ENCODE measurements at places on chromosomes 3 and 15.

DNA sequence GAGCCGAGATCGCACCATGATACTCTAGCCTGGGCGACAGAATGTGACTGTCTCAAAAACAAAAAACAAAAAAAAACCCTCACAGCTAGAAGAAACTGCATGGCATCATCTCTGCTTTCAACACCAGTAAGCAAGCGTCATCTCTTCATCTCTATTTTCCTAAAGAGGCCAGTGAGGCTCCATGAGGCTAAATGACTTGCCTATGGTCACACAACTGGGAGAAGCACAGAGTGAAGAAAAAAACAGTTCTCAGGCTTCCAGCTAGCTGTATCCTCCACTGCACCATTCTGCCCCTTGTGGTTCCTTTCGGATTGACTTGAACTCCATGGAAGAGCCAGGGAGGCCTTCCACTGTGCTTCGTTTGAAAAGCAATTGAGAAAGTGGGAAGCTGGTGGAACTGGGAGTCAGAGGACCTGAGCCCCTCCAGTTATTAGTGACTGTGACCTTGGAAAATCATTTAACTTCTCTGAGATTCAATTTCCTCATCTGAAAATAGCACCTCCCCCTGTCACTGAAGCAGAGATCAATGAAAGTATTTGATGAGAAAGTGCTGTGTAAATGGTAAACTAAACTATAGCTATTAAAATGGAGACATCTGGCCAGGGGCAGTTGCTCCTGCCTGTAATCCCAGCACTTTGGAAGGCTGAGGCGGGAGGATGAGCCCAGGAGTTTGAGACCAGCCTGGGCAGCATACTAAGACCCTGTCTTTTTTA is 32.1 kb upstream of the DENND4A start:
- H3K4me1 ChIP-seq = no peaks in the 10 kb centered on the region
- no peak overlapping the region for H3K27ac ChIP-seq
- H3K27me3 ChIP-seq = no peaks in the 10 kb centered on the region
- no peak overlapping the region for H3K4me3 ChIP-seq

- H3K4me1 ChIP-seq = no peaks in the 10 kb centered on the region
- no peaks in the 10 kb centered on the region for H3K36me3 ChIP-seq
- DNase-seq = no peak
Measured at GRCh38 chr3:181383760-181384159, 328.0 kb upstream of the SOX2 start.

GRCh38 chr3:87088993-87089841 is 98.3 kb upstream of the VGLL3 start:
- no peaks in the 10 kb centered on the region for H3K36me3 ChIP-seq
- H3K27ac ChIP-seq = peak overlapping the region; percentile 90
- DNase-seq = peak; percentile 71
- H3K4me1 ChIP-seq = no peaks in the 10 kb centered on the region
- H3K27me3 ChIP-seq = no peaks in the 10 kb centered on the region

DNA sequence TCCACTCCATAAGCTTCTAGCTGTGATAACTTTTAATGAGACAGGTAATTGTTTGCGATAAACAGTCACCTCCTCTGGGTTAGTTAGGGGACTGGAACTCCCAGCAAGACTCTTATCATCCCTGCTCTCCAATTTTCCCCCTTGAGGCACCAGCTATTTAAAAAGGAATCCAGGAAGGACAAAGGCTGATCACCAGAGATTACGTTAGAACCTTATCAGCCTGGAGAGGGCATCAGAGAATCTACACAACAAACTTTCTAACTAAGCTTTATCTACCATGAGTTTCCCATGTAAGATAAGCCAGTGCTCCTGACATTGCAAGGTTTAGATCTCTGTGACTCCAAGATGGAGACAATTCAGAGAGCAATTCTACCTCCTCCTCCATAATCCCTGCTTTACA is 31.3 kb downstream of the GPR176 start:
- no peak for DNase-seq
- no peak overlapping the region for H3K27ac ChIP-seq
- no peak overlapping the region for H3K4me3 ChIP-seq
- H3K27me3 ChIP-seq = no peaks in the 10 kb centered on the region
- no peaks in the 10 kb centered on the region for H3K4me1 ChIP-seq
- H3K36me3 ChIP-seq = no peaks in the 10 kb centered on the region

- no peak overlapping the region for H3K27ac ChIP-seq
- no peak for DNase-seq
- no peaks in the 10 kb centered on the region for H3K4me1 ChIP-seq
Measured at GRCh38 chr3:19972054-19972453, 25.2 kb downstream of the RAB5A start.

DNA sequence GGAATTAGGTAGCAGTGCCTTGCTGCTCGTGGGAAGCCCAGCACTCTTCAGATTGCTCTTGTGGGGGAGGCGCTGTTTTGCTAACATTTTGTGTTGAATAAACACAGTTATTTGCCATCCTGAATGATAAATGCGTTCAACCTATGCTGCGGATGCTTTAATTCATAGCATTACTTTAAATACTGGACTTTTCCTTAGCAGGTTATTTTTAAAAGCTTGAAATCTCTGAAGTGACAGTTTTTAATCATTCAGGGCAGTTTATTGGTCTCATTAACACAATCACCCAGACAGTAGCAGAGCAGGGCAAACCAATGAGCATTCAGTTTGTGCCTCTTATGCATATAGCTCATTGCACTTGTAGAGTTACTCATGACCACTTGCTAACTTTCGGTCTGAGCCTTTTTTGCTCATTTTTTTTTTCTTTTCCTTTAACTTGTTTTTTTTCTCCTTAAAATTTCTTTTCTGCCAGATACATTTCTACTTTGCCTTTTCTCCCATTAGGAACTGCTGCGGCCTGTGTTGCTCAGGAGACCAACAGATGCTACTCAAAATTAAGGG is 5.2 kb downstream of the CACNA2D3 start:
- H3K27ac ChIP-seq = no peak overlapping the region
- H3K36me3 ChIP-seq = no peaks in the 10 kb centered on the region
- no peaks in the 10 kb centered on the region for H3K4me1 ChIP-seq

DNA sequence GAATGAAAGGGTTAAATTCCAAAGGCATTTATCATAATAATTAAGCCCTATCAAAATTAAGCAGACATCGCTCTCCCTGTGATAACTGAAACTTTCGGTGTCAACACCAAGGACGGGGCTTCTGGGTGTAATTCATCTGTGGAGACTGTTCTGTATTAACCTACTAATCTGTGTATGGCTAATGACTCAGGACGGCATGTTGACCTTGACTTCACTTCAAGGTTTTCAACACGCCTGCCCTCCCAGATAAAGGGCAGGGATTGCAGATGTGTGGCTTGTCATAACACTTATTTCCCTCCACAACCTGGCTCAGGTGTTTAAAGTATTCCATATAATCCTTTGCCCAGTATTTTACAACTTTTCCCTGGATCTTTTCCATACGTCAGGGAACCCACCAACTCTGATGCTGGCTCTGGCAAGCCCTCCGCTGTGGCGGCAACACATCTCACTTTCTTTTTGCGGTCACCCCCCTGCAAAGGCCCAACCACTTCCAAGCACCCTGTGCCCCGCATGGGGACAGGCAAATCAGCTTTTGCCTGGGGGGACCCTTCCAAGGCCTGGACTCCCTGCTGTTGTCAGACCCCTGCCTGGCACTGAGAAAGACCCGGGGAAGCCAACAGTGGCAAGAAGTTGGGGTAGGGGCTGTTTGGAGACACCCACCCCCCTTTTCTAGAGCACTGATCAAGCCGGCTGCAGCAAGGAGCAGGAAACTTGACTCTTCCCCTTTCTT is 93.2 kb upstream of the MEF2A start:
- no peaks in the 10 kb centered on the region for H3K27me3 ChIP-seq
- H3K27ac ChIP-seq = no peak overlapping the region
- no peaks in the 10 kb centered on the region for H3K36me3 ChIP-seq

GRCh38 chr15:80778964-80779657 is at the start of gene CEMIP:
CEMIP (plus strand) TSS chr15:80779370; CDS start chr15:80873880, 94,510 bp downstream.
- H3K4me3 ChIP-seq = peak within 1 kb of the TSS; percentile 31
- H3K27ac ChIP-seq = no peak within 1 kb of the TSS
- H3K36me3 ChIP-seq = no peaks in the 10 kb centered on the region
- H3K27me3 ChIP-seq = no peaks in the 10 kb centered on the region
- peak; percentile 22 for DNase-seq

DNA sequence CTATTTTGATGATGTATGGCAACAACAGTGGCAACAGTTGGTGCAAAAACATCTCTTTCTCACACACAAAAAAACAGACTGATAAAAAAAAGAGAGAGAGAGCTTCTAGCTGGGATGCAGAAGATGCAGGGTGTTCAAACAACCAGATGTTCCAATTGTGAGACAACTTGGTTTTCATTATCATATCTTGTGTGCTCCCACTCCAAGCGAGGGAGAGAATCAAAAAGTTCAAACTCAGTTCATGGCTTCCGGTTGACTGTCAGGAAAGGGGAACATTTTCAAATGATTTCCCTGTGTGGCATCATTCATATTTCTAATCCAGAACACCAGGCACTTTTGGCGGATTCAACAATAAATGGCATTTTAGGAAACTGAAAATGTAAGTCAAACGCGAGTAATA is 72.1 kb downstream of the RSL24D1 start:
- H3K4me1 ChIP-seq = no peaks in the 10 kb centered on the region
- H3K36me3 ChIP-seq = no peaks in the 10 kb centered on the region
- no peak for DNase-seq
- H3K27me3 ChIP-seq = no peaks in the 10 kb centered on the region
- no peak overlapping the region for H3K4me3 ChIP-seq

DNA sequence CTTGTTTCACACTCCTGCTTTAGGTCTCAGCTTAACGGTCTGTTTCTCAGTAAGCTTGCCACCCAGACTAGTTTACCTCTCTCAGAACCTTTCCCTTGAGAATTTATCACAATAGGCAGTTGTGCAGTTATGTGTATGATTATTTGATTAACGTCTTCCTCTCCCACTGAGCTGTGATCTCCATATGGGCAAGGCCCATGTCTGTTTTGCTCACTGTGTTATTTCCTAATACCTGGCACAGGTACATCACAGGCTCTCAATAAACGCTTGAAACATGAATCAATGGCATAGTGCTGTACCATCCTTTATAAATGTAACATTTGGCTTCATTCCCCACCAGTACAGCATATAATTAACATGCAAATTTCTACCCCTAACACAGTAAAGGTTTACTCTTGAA is 29.1 kb upstream of the RARRES1 start:
- no peaks in the 10 kb centered on the region for H3K36me3 ChIP-seq
- H3K4me3 ChIP-seq = no peak overlapping the region
- no peaks in the 10 kb centered on the region for H3K27me3 ChIP-seq
- no peak for DNase-seq

- no peak for DNase-seq
- H3K27me3 ChIP-seq = no peaks in the 10 kb centered on the region
- H3K27ac ChIP-seq = no peak overlapping the region
- H3K36me3 ChIP-seq = no peaks in the 10 kb centered on the region
Measured at GRCh38 chr3:151350656-151351055, 21.3 kb upstream of the P2RY13 start.

GRCh38 chr3:117160176-117160575 is 450.6 kb downstream of the TUSC7 start:
- H3K27ac ChIP-seq = no peak overlapping the region
- no peaks in the 10 kb centered on the region for H3K27me3 ChIP-seq
- H3K36me3 ChIP-seq = no peaks in the 10 kb centered on the region
- no peaks in the 10 kb centered on the region for H3K4me1 ChIP-seq
- H3K4me3 ChIP-seq = no peak overlapping the region

DNA sequence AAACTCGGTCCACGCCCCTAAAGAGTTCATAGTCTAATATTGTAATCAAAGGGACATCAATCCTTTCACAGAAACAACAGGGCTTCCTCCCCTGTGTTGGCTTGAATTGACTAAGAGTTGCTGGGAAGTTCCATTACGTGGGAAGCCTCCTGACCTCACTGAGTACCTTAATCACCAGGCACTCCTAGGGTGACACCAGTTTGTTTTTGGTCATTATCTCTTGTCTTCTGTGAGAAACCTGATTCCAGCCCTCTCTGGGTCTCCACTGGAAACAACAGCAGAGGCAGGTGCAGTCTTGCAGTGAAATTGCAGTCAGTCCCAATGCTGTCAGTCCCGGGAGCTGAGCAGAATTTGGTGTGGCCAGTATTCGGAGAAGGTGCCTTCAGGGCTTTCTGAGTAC is 55.4 kb downstream of the BOC start:
- no peak overlapping the region for H3K4me3 ChIP-seq
- no peaks in the 10 kb centered on the region for H3K4me1 ChIP-seq
- no peaks in the 10 kb centered on the region for H3K36me3 ChIP-seq
- H3K27me3 ChIP-seq = no peaks in the 10 kb centered on the region
- no peak for DNase-seq
- peak overlapping the region; percentile 55 for H3K27ac ChIP-seq

GRCh38 chr15:89068325-89068784 is 19.9 kb upstream of the ABHD2 start:
- no peak overlapping the region for H3K27ac ChIP-seq
- no peaks in the 10 kb centered on the region for H3K4me1 ChIP-seq
- no peak overlapping the region for H3K4me3 ChIP-seq
- DNase-seq = peak; percentile 49
- no peaks in the 10 kb centered on the region for H3K27me3 ChIP-seq
- no peaks in the 10 kb centered on the region for H3K36me3 ChIP-seq

- no peak for DNase-seq
- no peaks in the 10 kb centered on the region for H3K36me3 ChIP-seq
- no peaks in the 10 kb centered on the region for H3K27me3 ChIP-seq
- H3K4me3 ChIP-seq = no peak overlapping the region
Measured at GRCh38 chr15:57286446-57287122, 89.7 kb upstream of the CGNL1 start.

GRCh38 chr3:177150970-177151627 is 46.2 kb downstream of the TBL1XR1 start:
- H3K4me3 ChIP-seq = no peak overlapping the region
- DNase-seq = no peak
- H3K27ac ChIP-seq = no peak overlapping the region
- no peaks in the 10 kb centered on the region for H3K27me3 ChIP-seq
- H3K36me3 ChIP-seq = no peaks in the 10 kb centered on the region

- no peak overlapping the region for H3K4me3 ChIP-seq
- peak overlapping the region; percentile 63 for H3K27ac ChIP-seq
- no peaks in the 10 kb centered on the region for H3K27me3 ChIP-seq
- DNase-seq = no peak
- H3K36me3 ChIP-seq = no peaks in the 10 kb centered on the region
Measured at GRCh38 chr3:15265655-15266509, 59.8 kb downstream of the CAPN7 start.

DNA sequence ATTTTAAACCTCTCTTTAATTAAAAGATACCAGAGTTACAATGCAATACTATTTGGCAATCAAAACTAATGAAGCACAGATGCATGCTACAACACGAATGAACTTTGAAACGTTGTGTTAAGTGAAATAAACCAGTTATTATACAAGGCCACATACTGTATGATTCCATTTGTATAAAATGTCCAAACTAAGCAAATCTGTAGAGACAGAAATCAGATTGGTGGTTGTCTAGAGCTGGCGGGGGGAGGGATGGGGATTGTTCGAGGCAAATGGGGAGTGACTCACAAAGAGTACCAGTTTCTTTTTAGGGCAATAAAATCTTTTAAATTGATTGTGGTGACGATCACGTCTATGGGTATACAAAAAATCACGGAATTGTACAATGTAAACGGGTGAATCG is 677.0 kb downstream of the NTRK3 start:
- H3K27ac ChIP-seq = no peak overlapping the region
- no peak for DNase-seq
- no peaks in the 10 kb centered on the region for H3K36me3 ChIP-seq
- no peak overlapping the region for H3K4me3 ChIP-seq
- no peaks in the 10 kb centered on the region for H3K27me3 ChIP-seq
- H3K4me1 ChIP-seq = no peaks in the 10 kb centered on the region

All from uterus (tissue), 4 donors.